ENCODE measurements at places on chromosomes 3 and 15.

GRCh38 chr15:70004826-70005225 is 92.9 kb downstream of the TLE3 start:
- no peak for DNase-seq

GRCh38 chr15:40353697-40354096 is 2.9 kb downstream of the PHGR1 start:
- no peak for DNase-seq

GRCh38 chr3:123816673-123817207 is 67.4 kb downstream of the MYLK start:
- no peak for DNase-seq

GRCh38 chr15:41659190-41659589 is 1.0 kb upstream of the MGA start:
- DNase-seq: no peak

DNA sequence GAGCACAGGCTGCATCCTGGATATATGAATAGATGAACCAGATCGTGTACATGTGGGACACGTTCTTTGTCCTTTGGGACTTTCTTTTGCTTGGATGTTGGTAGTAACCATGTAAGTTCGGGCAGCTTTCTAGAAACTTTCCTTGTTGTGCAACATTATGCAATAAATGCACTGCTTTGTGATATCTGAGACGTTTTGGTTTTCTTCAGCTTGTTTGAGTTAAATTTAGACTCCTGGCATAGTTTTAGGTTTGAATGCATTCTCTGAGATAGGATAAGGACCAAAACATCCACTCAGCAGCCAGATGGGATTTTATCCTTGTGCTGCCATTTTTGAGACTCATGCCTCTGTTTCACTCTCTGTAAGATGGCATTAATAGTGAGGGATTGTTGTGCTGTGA is 158.9 kb downstream of the IGF1R start:
- no peak for DNase-seq
